ENCODE measurements at places on chromosomes 13 and 19.

- DNase-seq = no peak
These were observed 257 bp downstream of the KCTD12 start for GRCh38 chr13:76886005-76886291.

DNA sequence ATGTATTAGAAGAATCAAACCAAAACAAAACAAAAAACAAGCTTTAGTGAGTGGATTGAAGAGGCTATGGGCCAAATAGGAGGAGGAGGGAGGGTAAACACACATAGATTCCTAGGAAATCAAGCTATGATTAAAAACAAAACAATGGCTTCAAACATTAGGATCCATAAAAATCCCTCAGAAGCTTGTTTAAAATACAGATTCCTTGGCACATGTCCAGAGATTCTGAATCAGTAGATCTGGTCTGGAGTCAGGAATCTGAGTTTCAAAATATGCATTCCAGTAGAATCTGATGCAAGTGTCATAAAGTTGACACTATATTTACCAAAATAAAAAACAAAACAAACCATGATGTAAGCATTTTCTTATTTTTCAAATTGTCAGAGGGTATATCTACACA is 692.8 kb upstream of the SGCG start:
- no peak for DNase-seq

DNA sequence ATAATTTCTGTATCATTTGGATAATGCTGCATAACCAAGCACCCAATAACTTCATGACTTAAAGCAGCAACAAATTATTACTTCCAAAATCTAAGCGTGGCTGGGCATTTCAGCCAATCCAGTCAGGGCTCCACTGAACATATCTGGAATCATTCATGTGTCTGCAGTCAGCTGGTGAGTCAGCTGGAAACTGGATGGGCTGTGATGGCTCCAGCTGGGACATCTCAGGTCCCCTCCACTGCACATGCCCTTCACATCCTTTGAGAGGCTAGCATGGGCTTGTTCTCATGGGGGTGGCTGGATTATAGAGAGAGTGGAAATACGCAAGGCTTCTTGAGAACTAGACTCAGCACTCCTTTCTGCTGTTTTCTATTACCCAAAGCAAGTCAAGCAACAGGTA is 961.9 kb downstream of the DIAPH3 start:
- DNase-seq = no peak

DNA sequence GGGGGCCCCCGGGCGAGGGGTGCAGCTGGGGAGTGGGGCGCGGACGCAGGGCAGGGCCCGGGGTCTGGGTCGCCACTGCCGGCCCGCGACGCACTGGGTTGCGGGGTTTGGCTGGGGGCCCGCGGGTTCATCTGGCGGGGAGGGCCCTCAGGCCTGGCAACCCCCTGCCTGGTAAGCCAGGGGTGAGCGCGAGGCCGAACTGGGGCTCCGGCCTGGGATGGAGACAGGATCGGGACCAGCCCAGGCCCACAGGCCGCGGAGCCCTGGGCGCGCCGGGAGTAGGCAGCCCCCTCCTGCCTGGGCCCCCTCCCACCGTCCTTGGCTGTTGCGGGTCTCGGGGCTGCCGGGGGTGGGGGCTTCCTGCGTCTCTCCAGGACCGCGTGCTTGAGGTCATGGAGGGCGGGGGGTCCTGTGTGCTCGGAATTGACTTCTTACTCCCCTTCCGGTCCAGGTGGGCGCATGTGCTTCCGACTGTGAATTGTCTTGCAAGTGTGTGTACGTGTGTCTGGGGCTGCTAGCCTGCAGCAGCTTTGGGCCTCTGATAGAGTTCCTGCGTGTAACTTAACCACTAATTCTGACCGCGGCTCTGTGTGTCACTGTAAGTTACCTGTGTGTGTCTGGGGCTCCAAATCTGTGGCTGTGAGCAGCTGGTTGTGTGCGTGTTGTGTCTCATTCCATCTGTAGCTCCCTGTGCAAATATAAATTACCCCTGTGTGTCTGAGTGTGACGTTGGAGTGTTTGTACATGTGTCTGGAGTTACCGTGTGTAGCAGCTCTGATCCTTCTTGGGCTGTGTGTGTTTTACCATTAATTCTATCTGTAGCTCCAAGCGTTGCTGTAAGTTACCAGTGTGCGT is 751 bp downstream of the GRAMD1A start:
- DNase-seq = peak; percentile 37

GRCh38 chr13:20350382-20350763 is 118.3 kb upstream of the GJB6 start:
- DNase-seq = no peak

GRCh38 chr13:98198683-98199082 is 21.6 kb upstream of the RNF113B start:
- DNase-seq = no peak

- no peak for DNase-seq
These were observed 1189.9 kb downstream of the UQCRFS1 start for GRCh38 chr19:28023064-28023463.

DNA sequence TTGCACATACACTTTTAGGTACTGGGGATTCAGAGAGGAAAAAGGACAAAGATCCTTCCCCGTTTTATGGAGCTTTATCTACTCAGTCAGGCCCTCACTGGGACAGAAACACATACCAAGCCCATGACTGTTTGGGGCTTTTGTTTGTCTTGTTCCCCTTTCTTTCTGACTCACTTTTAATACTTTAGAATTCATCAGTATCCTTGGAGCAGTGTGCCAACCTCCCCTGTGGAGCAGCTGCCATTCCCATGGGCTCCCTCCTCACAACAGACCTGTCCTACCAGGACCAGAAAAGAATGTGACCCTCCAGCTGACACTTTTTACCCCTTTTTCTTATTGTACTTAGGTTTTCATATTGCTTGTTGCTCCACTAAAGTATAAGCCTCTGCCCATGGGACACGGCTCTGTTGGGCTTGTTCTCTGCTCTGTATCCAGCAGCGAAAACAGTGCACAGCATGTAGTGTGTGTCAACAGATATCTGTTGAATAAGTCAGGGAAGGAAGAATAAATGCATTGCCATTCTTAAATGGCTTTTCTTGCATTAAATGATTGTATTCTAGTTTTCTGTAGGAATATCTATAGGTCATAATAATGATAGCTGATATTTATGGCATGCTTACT is 431.1 kb downstream of the EFNB2 start:
- no peak for DNase-seq

DNA sequence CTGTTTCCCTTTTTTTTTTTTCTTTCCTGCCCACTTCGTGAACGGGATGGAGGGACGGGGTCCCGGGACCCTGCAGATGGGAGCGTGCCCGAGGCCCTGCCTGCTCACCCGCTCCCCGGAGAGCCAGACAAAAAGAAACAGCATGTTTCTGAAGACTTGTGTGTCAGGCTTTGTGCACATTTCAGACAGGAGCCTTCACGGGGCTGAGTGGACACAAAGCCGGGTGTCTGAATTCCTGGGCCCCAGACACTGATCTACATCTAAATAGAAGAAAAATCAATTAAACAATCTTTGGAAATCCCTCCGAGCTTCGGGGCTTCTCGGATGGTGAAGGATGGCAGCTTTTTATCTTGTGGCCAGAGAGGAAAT is 4.2 kb downstream of the PGPEP1 start:
- no peak for DNase-seq

GRCh38 chr13:33089311-33089710 is 73.1 kb downstream of the KL start:
- no peak for DNase-seq

GRCh38 chr13:62544928-62545327 is 1129.3 kb upstream of the PCDH20 start:
- DNase-seq = no peak

GRCh38 chr19:38523319-38523718 is 89.8 kb downstream of the RYR1 start:
- DNase-seq = no peak

- no peak for DNase-seq
These were observed 105.1 kb downstream of the COG6 start for GRCh38 chr13:39760521-39760920.

DNA sequence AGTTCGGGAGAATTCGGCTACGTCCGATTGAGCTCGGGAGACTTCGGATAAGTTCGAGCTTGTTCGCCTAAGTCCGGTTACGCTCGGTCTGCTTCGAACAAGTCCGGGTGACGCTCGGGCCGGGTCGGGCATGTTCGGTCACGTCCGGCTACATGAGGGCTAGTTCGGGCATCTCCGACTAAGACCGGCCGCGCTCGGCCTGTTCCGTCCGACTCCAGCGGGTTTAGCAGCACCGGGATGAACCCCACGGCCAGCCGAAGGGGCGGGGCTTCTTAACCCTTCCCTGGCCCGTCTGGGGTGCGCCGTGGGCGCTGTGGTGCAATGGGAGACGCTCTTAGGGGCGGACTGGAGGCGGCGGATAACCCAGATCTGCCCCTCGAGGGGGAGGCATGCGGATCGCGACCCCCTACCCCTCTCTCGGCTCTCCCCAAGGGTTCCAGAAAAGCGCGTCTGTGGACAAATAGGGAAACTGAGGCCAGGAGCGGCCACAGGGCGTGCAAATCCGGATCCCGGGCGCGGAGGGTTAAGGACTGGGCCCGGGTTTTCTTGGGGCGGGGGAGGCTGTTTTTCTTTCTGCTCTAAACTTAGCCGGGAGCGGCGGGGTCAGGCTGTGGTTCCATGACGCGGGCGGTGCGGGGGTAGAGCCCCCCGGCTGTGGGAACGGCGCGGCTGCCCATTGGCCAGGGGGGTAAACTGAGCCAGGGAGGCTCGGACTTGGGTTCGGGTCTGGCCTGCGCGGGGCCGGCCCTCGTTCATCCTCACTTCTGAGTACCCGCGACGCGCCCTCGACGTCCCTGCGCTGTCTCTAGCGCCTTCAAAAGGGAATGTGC is 1.5 kb downstream of the PDE4C start:
- DNase-seq = peak; percentile 93

GRCh38 chr13:26626271-26626670 is 68.8 kb downstream of the WASF3 start:
- DNase-seq = no peak

DNA sequence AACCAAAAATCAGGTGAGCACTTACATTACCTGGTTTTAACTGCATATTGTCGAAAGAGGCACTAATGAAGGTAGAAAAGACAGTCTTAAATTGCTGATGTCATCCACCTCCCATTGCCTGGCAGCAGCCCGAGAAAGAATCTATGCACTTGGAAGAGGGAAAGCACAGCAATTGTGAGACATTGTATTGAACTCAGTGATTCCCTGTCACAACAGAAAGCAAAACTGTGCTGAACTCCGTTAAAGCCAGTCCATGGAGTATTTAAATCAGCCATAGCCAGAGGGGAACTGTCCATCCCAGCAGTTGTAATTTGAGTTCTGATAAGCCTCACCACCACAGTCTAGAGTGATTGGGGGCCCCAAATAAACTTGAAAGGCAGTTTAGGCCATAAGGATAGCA is 466.6 kb upstream of the PCDH9 start:
- no peak for DNase-seq

GRCh38 chr13:20848944-20849343 is 53.6 kb downstream of the XPO4 start:
- DNase-seq = no peak

DNA sequence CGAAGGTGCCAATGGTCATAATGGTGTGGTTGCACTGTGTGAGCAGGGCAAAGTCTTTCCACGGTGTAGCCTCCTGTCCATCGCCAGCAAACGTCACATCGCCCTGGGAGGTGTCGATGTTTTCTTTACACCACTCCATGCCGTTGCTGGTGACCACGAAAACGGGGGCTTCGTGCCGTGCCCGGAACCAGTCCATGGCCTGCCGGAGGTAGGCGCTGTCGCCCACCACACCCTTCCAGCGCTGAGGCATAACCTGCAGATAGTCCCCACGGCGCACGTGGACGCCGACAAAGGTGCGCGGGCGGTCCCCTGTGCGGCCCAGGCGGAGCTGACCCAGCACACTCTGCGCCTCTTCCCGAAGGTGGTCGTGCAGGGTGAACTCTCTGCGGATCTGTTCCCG is 2.1 kb downstream of the FUT1 start:
- no peak for DNase-seq

DNA sequence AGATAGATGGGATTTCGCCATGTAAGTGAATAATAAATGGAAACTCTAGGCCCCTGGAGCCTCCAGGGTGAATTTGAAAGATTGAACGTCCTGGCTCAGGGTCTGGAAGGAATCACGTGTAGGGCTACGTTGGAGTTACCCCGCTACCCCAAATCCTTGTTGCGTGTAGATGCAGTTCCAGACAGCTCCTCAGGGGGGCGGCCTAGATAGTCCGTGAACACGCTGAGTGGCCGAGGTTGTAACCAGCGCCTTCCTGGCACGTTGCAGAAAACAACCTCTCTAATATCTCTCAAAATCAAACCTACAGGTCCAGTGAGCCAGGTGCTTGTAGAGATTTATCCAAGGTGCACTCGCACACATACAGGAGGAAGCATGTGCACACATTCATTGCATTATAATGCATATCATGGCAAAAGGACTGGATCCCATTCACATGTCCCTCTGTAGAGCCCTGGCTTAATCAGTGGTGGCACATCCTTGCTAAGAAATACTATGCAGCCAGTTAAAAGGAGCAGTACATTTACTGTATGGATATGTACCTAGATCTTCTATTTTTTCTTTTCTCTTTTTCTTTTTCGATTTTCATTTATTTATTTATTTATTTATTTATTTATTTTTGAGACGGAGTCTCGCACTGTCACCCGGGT is 2.5 kb upstream of the KEAP1 start:
- DNase-seq = peak; percentile 77

- DNase-seq = no peak
These were observed 4.3 kb downstream of the RNF113B start for GRCh38 chr13:98172590-98173422.

- no peak for DNase-seq
These were observed 141.2 kb upstream of the KLHL1 start for GRCh38 chr13:70249332-70250064.

GRCh38 chr19:55189403-55189835 is 9.3 kb upstream of the SYT5 start:
- no peak for DNase-seq

DNA sequence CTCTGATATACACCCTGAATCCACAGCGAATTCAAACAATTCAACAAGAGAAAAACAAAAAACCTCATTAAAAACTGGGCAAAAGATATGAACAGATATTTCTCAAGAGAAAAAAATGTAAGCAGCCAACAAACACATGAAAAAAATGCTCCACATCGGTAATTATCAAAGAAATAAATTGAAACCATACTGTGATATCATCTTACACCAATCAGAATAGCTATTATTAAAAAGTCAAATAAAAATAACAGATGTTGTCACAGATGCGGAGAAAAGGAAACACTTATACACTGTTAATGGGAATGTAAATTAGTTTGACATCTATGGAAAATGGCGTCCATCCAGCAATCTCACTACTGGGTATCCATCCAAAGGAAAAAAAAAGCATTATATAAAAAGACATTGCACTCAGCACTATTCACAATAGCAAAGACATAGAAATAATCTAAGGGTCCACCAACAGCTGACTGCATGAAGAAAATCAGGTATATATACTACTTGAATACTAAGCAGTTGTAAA is 1495.0 kb upstream of the PCDH20 start:
- DNase-seq = no peak

- no peak for DNase-seq
These were observed 156.5 kb downstream of the KCNRG start for GRCh38 chr13:50171590-50172282.

GRCh38 chr13:76826527-76826926 is 59.7 kb downstream of the KCTD12 start:
- DNase-seq = no peak

Measured in T-helper 2 cell (primary cell).